ENCODE measurements at places on chromosomes 12 and 14.
A peak's percentile ranks its signal among the peaks of the same experiment; 100 is the strongest.

DNA sequence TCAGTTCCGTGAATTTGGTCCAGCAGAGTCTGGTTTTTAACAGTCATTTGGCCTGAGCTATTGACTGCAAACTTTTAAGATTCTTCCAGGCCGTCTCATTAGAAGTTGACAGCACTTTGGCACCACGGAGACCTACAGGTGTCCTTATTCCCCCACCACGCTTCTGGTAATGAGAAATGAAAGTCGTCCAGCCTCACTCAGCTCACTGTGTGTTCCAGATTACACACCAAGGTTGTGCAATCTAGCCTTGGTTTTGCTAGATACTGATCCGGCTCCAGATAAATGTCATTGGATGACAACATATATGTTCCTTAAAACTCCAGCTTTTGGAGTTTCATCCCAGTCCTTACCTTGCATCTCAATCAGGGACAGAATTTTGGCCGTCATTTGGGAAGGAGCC, 210.4 kb downstream of the CHST11 start:
- no peak for DNase-seq

- DNase-seq = no peak
Observed at GRCh38 chr14:70916799-70917198, 9.5 kb downstream of the PCNX1 start.

DNA sequence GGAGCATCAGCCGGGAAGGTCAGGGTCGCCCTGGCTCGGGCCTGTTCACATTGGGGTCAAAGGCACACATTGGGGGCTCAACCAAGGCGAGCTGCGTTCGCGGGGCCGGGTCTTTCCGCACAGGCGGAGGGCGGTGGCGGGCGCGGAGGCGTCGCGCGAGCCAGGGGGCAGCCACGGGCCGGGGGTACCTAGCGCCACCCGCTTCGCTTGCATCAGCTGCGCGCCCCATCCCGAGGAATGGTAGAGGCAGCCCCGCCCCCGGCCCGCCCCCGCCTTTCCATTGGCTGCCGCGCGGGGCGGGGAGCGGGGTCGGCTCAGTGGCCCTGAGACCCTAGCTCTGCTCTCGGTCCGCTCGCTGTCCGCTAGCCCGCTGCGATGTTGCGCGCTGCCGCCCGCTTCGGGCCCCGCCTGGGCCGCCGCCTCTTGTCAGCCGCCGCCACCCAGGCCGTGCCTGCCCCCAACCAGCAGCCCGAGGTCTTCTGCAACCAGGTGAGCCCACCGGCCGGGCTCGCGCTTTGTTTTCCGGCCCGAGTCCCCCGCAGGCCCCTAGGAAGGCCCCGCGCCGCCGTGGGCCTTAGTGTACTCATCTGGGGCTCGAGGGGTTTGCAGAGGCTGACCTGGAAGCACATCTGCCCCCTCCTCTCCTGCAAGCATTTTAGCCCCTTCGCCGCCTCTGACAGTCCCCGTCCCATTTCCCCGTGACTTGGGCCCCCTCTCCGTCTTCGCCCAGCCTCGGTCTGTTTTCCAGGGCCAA, at the start of gene ALDH2:
ALDH2 (plus strand) TSS at position 326 of the 754 bp plus-strand sequence; CDS start at position 376, 50 bp downstream.
- DNase-seq = no peak

GRCh38 chr12:114679452-114679875, 4.5 kb downstream of the TBX3 start:
- DNase-seq = no peak

DNA sequence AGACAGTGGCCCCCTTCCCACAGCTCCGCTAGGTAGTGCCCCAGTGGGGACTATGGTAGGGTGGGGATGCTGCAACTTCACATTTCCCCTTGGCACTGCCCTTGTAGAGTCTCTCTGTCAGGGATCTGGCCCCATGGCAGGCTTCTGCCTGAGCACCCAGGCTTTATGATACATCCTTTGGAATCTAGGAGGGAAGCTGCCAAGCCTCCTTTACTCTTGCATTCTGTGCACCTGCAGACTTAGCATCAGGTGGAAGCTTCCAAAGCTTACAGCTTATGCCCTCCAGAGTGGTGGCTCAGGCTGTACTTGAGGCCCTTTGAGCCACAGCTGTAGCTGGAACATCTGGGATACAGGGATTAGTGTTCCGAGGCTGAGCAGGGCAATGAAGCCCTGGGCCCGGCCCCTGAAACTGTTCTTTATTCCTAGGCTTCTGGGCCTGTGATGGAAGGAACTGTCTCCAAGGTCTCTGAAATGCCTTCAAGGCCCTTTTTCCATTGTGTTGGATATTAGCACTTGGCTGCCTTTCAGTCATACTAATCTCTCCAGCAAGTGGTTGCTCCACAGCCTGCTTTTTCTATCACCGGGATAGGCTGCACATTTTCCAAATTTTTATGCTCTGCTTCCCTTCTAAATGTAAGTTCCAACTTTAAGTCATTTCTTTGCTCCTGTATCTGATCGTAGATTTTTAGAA, 22.2 kb upstream of the OR6J1 start:
- no peak for DNase-seq

- peak; percentile 61 for DNase-seq
Observed at GRCh38 chr12:7047306-7047705, 13.2 kb upstream of the C1S start.

GRCh38 chr14:51093371-51094281, 1.3 kb downstream of the TRIM9 start:
- no peak for DNase-seq

DNA sequence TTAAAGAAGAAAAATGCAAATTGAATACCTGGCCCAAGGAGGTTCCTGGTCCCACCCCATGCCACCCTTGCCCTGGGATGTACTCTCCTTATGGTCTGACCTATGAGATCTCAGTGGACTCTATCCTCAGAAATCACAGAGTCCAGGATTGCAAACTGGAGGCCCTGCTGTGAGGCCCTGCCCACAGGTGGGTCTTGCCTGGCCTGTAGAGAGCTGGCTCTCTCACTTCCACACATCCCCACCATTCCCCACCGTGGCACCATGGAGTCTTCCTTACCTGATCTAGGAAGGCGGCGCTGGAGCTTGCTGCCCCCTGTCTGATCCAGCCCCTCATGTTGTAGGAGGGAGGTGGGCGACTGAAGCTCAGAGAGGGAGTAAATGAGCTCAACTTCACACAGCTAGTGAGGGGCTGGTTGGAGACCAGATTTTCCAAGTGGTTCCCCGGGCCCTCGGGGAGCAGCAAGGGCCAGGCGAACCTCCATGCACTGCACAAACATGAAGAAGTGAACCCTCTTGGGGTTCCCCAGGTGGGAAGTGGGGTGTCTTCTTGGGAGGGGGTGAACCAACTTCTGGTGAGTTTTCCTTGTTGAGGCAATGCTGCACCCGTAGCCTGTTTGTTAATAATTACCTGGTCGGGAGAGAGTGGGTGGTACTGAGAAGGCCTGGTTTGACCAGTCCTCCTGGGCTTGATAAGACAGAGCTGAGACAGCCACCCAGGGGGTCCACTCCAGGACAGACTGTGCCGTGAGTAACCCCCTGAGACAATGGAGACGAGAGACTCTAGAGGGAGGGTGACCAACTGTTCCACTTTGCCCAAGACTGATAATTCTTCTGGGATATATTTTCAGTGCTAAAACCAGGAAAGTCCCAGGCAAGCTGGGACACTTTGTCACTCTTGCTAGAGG, at the start of gene SERPINA4:
SERPINA4 (plus strand) TSS at position 692 of the 905 bp plus-strand sequence. CDS start 2,041 bp downstream, outside the sequence.
- no peak for DNase-seq

- no peak for DNase-seq
Observed at GRCh38 chr12:132711080-132711843, 620 bp downstream of the PGAM5 start.

DNA sequence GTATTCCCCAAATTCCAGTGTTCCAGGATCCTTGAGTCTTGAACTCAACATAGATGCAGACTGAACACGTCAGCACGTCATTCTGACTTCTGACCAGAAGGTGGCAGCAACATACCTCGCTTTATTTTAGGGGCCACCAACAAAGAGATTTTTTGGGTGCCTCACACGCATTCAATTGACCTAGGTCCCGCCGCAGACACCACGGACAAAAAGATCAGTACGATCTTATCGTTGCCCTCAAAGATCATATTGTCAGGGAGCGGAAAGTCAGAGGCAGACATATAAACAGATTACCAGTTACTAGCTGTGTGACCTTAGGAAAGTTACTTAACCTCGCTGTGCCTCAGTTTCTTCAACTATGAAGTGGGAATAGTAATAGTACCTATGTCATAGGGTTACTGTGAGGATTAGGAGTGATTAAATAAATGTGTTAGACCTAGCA, 6.5 kb upstream of the PRPH start:
- no peak for DNase-seq

DNA sequence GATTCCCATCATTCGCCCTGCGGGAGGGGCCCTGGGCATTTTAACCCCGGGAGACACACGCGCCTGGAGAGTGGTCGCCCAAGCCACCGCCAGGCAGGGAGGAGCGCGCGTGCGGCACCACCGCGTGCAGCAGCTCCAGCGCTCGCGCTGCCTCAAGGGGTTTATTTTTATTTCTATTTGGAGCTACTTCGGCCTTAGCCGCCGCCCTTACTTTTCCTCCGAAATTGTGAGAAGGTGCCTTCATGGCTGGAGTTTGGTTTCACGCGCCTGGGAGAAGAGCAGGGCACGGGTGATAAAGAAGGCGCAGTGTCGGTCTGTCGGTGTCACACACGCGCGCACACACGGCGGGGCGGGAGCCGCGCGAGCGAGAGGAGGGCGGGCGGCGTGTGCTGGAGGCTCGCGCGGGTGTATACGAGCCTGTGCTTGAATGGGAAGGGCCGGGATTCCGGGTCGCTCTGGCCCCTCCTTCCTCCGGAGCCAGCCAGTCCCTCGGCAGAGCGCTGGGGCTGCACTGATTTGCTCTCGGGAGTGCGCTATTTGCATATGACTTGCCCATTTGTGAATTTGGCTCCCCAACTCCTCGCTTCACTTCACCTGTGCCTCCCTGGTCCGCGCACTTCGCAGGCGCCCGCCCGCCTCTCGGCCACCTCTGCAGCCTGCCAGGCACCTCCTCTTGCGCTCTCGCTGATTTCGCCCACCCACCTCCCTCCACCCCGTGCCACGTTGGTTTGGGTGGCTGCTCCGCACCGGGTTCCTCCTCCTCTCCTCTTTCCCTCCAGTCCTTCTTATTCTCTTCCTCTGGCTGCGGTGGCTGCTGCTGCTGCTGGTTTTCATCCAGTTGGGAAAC, 932.3 kb downstream of the DIO2 start:
- no peak for DNase-seq

- DNase-seq = no peak
Observed at GRCh38 chr12:103824845-103825244, 16.2 kb downstream of the NT5DC3 start.

GRCh38 chr12:24561411-24561871, 387.5 kb downstream of the BCAT1 start:
- DNase-seq = no peak
